ENCODE measurements at places on chromosomes 5 and 9.

- no peak for DNase-seq
Observed at GRCh38 chr5:160547872-160548271, 126.2 kb downstream of the PTTG1 start.

DNA sequence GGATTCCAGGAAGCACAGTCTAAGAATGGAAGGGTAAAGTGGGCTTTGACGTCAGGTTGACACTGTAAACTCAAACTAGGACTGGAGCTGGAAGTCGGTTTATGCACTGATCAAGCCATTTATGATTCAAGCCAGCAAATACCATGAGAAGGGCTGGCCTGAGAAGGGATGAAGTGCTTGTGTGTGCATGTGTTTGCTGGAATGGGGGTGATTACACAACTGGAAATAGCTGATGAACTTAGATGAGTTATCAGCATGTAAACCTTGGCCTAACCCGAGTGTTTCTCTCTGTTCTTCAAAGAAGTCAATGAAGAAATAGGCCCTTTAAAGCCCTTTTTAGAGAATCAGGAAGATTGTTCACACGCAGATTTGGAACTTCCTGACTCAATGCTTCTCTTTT, 287.6 kb downstream of the RFX3 start:
- DNase-seq = no peak

DNA sequence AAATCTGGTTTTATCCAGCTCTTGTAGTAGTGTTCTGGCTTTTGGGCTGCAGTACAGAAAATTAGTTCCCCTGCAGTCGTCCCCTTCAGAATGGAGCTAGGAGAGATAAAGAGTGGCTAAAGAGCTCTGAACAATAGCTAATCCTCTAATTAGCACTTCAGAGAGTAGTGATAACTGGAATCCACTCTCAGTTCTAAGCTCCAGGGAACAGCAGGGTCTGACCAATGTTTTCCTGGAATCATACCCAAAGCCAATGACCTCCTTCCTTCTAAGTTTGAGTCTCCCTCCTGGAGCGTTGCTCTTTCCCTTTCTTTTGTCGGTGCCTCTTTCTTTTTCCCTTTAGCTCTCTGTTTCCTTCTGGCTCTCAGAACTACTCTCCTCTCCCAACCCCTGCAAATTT, 47.4 kb downstream of the MFAP3 start:
- no peak for DNase-seq

DNA sequence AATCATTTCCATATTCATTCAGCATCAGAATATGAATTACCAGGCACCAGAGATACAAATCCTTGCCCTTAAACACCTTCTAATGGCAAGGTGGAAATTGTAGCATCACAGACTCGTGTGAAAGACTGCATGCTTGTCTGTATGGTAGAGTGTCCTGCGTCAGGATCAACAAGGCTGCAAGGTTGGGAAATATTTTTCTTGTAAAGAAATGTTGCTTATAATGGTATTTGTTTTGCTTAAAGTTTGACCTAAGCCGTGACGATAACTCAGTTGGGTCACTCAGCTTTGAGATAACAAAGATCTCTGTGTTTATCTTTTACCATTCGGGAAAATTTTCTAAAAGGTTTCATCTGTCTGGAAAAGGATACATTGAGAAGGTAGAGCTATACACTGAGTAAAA, 87.6 kb downstream of the BASP1 start:
- DNase-seq = no peak

GRCh38 chr9:127102176-127102575, 20.3 kb downstream of the ANGPTL2 start:
- no peak for DNase-seq

Measured in substantia nigra (tissue), 51 donors.